Epithelial cell of umbilical artery (primary cell): ENCODE measurements at places on chromosomes 5 and 9. TPM values are rescaled to one million over a fixed set of nuclear protein-coding genes. Genes with fewer than 3 reads are reported as not detected.

The MYO10 gene
- 90.3 and 111 TPM in 2 replicates for total RNA-seq

The CXCL14 gene
- total RNA-seq = not detected in 2 replicates

The NUTM2G gene
- total RNA-seq = not detected in 2 replicates

The LECT2 gene
- not detected in 2 replicates for total RNA-seq

The TMEM203 gene
- 30.9 and 34.1 TPM in 2 replicates for total RNA-seq

The TXNDC8 gene
- not detected in 2 replicates for total RNA-seq
